ENCODE measurements at places on chromosomes 5 and 9. TPM values are rescaled to one million over a fixed set of nuclear protein-coding genes. Genes with fewer than 3 reads are reported as not detected.
A peak's percentile ranks its signal among the peaks of the same experiment; 100 is the strongest.

LRRC70 gene
- total RNA-seq: 17.6 TPM

DAP gene
- 48.9 TPM for total RNA-seq

EQTN gene
- total RNA-seq: not detected

PNPLA7 gene
- 6.4 TPM for total RNA-seq

JAK2 gene
- total RNA-seq: 30.0 TPM

GRCh38 chr5:55713871-55714270 is 1.7 kb upstream of the SLC38A9 start:
- no peak for DNase-seq

- DNase-seq: peak; percentile 17
Measured at GRCh38 chr9:34992376-34992951, 2.9 kb downstream of the DNAJB5 start.

DNA sequence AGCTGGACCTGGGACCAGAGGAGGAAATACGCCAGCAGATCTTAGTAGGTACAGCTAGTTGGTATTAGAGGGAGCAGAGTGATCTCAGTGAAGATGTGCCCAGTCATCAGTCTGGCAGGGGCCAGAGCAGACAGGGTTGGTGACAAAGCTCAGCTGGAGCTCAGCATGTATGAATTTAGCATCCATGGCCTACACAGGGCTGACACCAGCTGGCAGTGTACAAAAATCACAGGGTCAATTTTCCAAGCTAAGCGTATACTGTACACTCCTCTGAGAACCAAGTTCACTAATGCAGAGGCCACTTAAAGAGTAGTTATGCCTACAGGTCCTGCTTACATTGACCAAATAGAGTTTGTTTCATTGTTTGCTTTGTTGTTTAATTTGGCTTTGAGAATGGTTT is 146.6 kb downstream of the SLC24A2 start:
- DNase-seq: no peak

DNA sequence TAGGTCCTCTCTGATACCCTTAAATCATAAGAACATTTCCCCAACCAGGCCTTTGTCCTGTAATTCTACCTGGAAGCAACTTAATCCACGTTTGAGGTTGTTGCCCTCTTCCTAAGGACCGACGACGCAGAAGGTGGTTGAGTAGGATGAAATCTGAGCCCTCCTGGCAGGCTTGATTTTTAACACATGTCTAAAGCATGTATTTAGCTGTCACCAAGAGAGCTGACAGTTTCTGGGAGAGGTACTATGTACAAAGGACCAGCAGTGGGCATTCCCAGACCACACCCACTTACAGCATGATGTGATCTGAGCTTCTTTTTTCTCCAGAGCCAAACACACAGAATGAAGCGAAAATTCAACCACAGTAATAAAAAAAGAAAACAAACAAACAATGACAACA is 260.9 kb downstream of the SH3GL2 start:
- no peak for DNase-seq

- no peak for DNase-seq
Measured at GRCh38 chr5:169503886-169504285, 79.7 kb upstream of the SPDL1 start.

GRCh38 chr9:127927988-127928675 is 2.4 kb downstream of the PIP5KL1 start:
- DNase-seq: peak; percentile 42

GRCh38 chr9:17349831-17350230 is 215.0 kb downstream of the CNTLN start:
- no peak for DNase-seq

DNA sequence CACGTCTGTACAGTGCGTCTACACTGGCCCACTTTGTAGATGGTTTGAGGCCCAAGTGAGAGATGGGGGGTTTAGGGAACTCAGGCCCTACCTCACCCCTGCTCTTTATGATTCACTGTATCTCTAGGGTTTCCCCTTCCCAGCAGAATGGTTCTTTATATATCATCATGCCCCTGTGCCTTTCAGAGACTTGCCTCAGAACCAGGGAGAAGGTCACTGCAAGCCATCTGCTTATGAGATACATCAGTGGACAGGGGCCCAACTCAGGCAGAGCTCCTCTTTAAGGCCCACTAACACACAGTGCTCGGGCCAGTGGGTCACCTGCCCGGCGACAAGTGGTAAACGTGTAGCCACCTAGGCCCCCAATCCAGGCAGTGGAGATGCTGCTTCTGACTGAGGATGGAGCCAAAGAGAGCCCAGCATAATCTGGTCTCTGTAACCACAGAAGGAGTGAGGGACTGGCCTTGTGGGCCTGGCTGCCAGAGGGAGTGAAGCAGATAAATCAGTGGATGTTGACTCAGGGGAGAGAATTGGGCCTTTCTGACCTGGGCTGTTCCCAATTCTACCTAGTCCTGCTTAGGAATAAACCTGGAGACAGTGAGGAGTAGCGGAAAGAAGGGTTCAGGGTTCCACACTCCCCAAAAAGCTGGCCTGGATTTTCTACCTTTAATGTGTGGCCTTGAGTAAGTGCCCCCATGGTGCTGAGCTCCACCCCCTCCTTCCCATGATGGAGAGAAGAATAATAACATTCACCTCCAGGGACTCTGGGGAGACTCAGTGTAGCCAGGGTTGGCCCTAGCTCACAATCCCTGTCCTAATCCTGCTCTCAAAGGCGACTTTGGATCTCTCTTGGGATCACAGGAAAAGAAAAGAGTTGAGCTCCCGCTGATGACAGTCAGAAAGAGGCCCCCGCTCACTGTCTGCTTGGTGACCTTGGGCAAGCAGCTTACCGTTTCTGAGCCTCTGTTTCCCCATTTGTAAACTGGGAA is 2.8 kb upstream of the DUSP1 start:
- DNase-seq: peak; percentile 5

GRCh38 chr9:35828716-35829083 is at the start of gene FAM221B:
Gene FAM221B (minus strand): TSS chr9:35828732. CDS start chr9:35826161, 2,571 bp downstream.
- no peak for DNase-seq

DNA sequence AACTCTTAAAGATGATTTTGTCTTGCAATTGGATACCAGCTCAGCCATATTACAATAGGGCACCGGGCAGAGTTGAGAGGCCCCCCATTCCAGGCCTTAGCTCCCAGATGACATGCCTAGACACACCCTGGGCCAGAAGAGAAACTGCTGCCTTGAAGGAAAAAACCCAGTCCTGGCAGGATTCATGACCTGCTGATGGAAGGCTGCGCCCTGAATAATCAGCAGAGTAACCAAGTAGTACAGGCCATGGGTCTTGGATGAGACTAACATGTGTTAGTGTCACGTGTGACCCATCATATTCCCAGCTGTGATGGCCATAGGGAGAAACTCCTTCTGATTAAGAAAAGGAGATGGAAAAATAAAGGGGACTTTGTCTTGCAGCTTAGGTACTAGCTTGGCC is 39.0 kb upstream of the DEPDC1B start:
- no peak for DNase-seq

DNA sequence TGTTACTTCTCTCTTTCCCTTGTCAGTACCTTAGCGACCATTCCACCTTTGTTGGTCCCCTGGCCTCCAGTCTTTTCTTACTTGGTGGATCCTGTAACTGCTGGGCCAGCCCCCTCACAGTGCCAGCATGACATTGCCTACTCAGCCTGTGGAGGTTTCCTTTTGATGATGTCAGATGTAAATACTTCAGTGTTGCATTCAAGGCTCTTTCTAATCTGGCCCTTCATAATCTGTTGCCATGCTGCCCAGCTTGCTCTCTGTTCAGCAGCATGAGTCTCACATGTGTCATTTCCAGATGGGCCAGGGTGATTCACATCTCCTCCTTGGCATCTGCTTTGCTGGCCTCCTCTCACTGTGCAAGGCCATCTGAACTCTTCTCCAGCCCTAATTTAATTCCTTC is 57.1 kb downstream of the MAST4 start:
- DNase-seq: no peak

- DNase-seq: no peak
Measured at GRCh38 chr9:133632806-133633680, 3.1 kb upstream of the DBH start.

All from natural killer cell (primary cell).